Right forelimb (tissue), 1 donor: ENCODE measurements at places on chromosomes 3 and 15.
A peak's percentile ranks its signal among the peaks of the same experiment; 100 is the strongest.

DNA sequence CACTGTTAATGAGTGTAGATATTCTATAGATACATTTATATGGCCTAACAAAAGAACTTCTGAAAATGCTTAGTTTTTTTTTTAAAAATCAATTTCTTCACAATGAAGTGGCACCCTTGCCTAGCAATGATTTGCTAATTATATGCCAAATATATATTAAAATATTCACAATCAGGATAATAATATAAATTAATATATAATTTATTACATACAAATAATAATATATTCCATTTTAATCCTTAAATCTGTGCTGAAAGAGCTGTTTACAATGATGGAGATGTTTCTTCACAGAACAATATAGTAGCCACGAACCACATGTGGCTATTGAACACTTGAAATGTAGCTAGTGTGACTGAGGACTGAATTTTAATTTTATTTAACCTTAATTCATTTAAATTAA is 648.4 kb upstream of the GBE1 start:
- no peak for DNase-seq

DNA sequence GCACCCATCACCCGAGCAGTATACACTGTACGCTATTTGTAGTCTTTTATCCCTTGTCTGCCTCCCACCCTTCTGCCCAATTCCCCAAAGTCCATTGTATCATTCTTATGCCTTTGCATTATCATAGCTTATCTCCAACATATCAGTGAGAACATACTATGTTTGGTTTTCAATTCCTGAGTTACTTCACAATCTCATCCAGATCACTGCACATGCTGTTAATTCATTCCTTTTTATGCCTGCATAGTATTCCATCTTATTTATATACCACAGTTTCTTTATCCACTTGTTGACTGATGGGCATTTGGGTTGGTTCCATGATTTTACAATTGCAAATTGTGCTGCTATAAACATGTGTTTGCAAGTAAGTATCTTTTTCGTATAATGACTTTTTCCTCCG is 564.7 kb upstream of the NECTIN3 start:
- no peak for DNase-seq

GRCh38 chr3:188734395-188734794 is 437.4 kb upstream of the TPRG1 start:
- no peak for DNase-seq

DNA sequence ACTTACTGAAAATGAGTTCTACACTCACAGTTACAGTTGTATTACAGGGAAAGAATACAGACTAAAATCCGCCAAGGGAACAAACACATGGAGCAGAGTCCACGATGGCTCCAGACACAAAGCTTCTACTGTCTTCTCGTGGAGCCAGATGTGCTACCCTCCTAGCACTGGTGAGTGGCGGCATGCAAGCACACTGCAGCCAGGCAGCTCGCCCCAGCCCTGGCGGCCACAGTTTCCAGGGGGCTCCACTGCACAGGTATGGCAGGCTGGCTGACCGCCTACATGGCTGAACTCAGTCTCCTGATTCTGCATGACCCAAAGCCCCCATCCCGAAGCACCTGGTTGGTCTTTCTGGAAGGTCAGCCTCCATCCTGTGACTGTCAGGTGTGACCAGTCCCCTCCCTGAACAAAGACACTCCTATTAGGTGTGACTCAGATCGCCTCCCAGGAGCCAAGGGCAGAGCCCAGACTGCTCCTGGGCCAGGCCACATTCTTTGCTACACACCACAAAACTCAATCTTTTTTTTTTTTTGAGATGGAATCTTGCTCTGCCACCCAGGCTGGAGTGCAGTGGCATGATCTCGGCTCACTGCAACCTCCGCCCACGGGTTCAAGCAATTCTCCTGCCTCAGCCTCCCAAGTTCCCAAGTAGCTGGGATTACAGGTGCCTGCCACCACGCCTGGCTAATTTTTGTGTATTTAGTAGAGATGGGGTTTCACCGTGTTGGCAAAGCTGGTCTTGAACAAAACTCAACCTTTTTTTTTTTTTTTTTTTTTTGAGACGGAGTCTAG is 51.5 kb downstream of the CFAP92 start:
- DNase-seq: no peak

- DNase-seq: no peak
Measured at GRCh38 chr3:123907720-123908119, 23.6 kb upstream of the MYLK start.

DNA sequence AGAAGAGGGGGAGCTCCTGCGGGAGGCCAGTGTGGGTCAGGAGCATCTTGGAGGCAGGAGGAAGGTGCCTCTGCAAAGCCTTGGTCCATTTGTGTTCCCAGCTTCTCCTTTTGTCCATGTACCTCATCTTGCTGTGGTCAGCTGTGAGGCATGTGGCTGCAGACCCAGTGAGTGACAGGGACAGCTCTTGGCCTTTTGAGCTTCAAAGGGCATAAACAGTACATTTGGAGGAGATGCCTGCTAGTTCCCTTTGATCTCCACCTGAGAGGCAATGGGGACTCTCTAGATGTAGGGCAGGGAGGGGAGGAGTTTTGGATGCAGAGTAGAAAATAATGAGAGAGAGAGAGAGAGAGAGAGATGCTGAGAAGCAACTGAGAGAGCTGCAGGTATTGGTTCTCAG is 270.0 kb downstream of the TLE3 start:
- no peak for DNase-seq

DNA sequence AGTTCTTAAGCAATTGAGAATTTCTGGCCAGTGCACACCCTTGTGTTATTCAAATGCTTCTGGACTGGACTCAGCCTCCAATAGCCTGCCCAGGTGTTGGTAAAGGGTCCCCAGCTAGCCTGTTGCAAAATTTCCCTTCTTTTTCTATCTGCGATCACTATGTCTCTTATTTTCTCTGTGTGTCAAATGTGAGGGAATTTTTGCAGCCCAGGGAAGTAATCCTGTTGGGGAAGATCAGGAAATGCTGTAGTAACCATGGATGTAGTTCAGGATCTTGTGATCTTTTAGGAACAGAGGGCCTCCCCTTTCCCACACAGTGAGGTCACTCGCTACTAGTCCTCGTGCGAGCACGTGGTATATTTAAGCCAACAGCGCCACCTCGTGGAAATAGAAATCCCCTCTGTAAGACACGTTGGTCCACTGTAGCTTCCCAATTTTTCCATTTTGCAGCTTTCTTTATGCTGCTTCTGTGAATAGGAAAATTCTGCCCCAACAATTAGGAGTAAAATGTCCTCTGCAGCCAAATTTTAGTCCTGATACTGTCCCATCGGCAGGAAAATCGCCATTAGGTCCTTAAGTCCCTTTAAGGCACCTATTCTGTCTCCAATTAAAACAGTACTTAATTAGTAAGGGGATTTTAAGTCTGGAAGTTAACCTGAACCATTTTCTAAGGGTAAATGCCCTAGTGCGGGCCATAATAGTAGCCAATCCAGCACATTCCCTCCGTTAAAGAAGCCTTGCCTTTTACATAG is 4.0 kb upstream of the SMCO1 start:
- no peak for DNase-seq

DNA sequence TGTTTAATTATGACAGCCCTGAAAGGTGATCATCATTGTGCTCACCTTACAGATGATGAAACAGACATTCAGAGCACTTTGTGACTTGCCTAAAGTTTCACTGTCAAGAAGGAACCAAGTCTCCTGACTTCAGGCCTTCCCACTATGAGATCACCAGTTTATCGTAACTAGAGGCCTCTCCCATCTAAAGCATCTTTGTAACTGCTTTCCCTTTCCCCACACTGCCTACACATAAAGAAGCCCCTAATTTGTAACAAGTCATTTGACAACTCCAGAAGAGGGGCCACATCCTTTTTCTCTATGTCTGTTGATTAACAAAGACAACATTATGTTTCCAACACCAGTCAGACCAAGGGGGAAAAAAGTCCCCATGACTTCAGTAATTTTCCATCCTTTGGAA is 1.1 kb downstream of the KLHL6 start:
- no peak for DNase-seq

- no peak for DNase-seq
Measured at GRCh38 chr15:59703979-59704796, 15.1 kb upstream of the BNIP2 start.

GRCh38 chr15:48566668-48567067 is 78.8 kb downstream of the FBN1 start:
- DNase-seq: no peak

GRCh38 chr3:15629860-15630597 is 28.5 kb downstream of the BTD start:
- DNase-seq: peak; percentile 71

DNA sequence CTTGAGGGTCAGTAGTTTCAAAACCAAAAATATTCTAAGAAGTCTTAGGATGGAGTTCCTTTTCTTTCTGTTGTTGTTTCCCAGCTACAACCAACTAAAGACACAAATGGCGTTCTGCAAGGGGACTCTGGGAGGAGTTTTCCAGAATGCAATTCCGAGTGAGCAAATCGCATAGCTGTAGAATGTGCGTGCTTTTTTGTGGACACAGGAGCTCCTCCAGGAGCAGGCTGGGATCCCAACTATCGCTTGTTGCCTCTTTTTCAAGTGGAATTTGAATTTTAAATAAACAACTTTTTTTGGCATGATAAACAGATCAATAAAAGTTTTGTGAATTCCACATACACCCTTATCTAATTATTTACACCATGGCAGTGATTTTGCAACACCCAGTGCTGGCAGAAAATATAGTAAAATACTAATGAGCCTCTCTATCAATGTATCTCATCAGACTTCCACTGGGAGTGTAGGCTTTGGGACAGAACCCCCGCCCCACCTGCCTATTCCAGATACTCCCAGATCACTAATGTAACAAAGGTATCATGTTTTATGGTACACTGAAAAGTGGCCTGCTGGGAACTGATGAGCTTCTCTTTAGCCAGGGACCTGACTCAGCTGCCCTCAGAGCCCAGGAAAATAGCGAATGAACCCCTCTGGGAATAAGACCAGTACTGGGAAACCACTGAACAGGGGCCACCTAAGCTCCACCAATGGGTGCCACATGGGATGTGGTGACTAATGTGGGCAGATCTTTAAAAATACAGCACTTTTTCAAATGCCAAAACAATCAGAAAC is 66.4 kb downstream of the LMCD1 start:
- no peak for DNase-seq

- no peak for DNase-seq
Measured at GRCh38 chr3:13513913-13514517, 33.9 kb downstream of the HDAC11 start.

- DNase-seq: no peak
Measured at GRCh38 chr3:10437272-10437994, 68.0 kb downstream of the ATP2B2 start.

GRCh38 chr3:114444216-114444615 is 150.4 kb downstream of the TIGIT start:
- DNase-seq: no peak

DNA sequence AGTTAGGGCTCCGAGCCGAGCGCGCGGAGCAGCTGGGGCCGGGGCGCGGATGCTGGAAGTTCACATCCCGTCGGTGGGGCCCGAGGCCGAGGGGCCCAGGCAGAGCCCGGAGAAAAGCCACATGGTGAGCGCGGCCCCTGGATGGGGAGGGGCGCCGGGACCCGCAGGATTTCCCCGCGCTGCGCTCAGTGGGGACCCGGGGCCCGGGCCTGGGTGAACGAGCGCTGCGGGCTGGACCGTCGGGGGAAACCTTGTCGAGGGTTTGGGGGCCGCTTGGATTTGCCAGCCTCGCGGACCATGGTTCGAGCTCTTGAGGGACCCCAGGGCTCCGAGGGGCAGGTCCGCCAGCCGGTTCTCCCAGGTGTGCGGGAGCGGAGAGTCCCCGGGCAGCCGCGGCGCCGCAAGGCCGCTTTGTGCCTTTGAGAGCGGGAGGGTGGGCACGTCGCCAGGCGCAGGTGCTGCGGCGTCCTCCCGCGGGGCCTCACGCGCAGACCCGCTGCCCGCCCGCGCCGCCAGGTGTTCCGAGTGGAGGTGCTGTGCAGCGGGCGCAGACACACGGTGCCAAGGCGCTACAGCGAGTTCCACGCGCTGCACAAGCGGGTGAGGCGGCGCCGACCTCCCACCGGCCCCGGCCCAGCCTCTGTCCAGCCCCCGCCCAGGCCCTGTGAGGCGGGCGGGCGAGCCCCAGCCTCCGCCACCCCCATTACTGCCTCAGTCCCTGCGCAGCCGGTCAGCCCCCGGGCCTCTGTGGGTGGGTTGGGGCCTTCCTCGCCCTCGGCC is at the start of gene SNX22:
TSS of gene SNX22 (plus strand) at position 5 of the 780 bp plus-strand sequence. CDS start at position 50, 45 bp downstream.
- DNase-seq: no peak

- DNase-seq: no peak
Measured at GRCh38 chr15:88393719-88394519, 73.3 kb downstream of the MRPL46 start.

DNA sequence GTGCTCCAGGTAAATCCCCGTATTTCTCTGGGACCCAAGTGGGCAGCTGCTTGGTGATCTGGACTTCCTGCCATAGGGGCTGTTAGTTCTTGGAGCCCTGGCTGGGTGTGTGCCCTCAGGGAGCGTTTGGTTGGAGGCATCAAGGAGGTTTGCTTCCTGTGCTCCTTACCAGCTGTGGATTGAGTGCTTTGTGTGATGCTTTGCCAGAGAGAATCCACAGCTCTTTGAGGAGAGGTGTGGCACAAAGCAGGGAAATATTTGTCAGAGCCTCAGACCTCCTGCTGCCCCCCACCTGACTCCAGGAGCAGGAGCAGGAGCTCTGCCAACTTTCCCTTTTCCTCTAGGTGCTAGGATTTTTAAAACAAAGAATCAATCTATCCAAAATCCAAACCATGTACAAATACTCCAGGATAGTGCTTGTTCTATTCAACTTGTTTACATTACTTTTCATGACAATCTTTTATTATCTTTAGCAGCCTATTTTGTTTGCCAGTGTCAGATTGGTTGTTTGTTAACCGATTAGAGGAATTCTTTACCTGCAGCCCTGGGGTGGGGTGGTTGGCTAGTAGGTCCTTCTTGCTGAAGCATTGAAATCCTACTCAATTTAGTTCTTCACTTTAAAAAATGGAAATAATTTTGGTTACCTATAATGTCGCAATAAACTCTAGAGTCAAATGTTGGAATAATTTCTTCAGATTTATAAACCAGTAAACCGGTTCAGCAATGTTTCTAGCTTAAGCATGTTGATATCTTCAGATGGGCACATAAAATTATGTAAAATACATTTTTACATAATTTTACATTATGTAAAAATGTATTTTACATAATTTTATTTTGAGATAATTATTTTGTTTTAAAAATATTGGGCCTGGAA is 2.5 kb downstream of the CTDSPL start:
- DNase-seq: no peak

DNA sequence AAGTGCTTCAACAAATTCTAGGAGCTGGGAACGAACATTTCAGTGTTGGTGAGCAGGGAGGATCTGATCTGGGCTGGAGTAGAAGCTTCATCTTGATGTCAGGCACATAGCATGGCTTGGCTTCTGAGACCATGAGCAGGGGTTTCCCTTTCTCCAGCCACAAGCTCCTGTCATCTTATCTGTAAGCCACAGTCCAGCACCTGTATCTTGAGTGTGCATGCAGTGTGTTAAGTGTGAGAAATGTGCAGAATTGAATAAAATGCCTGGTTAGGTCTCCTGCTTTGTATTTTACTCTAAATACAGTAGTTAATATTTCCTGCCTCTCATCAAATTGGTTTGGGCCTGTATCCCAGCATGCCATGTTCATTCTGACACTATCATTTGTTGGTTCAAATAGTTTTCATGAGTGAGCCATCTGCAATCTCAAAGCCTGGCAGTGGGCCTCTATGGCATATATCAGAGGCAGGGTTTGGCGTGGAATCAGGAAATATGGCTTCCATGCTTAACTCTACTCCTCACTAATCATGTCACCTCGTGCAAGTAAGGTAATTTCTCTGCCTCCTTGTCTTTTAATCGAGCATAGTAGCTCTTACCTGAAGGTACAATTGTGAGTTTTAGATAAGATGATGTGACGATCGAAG is 43.3 kb downstream of the TLNRD1 start:
- DNase-seq: no peak

GRCh38 chr15:88089731-88090130 is 166.8 kb downstream of the NTRK3 start:
- DNase-seq: no peak

GRCh38 chr15:51672155-51672687 is 9.1 kb upstream of the SCG3 start:
- no peak for DNase-seq
